Glutamatergic neuron (in vitro differentiated cells): ENCODE measurements at places on chromosomes 13 and 19. TPM values are rescaled to one million over a fixed set of nuclear protein-coding genes. Genes with fewer than 3 reads are reported as not detected.

DNA sequence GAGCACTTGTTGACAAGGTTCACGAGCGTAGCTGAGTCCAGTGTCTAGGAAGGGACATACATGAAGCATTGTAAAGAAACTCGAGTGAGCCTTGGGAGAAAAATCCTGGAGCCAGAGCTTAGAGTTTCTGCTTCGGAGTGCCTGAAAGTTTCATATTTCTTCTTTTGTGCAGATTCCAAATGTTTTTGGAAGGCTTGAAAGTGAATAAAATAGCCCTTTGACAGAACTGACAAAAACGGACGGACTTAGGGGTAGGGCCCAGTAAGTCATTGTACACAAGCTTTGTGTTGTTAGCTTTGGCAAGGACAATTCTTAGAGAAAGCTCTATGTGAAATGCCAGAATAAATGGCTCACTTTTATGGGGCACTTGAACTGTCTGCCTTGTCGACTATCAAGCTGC is 2.8 kb downstream of the RNF113B start:
- DNase-seq: no peak

DNA sequence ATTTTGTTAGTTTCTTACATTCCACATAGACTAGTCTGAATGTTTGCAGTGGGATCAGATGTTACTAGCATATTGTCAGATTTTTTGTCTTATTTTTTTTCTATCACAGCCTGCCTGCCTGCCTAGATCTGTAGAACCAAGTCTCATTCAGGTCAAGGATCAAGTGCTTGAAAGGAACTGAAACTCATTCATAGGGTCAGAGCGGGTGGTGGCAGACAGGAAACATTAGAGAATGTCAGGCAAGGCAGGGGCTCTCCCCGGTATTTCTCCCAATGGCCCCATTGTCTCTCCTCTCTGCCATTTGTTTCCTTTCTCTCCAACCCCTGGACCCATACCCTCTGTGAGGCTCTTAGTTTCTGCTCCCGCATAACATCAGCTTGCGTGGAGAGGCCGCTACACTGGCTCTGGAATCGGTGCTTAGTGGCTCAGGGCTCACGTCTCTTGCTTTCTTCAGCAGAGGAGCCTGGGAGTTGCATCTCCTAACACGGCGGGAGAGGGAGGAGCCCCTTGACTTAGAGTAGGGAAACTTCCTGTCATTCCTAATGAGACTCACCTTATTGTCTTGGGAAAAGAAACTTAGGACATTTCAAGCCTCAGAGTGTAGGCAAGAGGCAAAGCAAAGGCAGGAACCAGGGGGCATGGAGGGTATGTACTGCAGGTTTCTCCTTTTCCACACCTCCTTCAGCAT is 35.6 kb upstream of the SPATA13 start:
- no peak for DNase-seq

DNA sequence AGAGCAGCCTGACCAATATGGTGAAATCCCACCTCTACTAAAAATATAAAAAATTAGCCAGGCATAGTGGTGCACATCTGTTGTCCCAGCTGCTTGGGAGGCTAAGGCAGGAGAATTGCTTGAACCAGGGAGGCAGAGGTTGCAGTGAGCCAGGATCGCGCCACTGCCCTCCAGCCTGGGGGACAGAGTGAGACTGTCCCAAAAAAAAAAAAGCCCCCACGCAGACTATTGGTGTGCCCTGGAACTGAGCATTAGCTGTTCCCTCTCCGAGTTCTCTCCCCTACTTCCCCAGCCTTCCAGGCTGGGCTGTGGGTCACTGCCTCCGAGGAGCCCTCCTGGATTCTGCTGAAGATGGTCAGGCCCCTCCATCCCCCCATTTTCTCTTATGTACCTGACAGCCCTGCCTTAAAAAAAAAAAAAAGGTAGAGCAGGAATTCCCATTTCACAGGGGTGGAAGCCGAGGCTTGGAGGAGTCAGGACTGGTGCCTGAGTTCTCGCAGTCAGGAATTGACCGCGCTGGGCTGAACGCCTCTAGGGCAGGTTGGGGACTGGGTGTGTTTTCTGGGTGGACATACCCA is 1.9 kb downstream of the ADAT3 start:
- DNase-seq: no peak

DNA sequence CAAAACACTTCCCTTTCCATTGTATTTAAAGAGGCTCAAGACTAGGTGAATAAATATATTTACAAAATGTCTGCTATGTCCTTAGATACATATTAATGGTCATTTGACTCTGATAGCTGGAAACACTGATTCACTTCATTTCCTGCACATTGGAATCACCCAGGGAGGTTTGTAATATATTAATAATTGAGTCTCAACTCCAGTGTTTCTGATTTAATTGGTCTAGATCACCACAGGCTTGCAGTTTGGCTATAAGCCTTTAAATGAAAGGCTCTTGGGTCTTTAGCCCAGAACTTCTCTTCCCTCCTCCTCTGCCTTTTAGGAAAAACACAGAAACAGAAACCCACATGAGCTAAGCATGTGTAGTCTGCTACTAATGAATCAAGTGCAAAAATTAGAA is 378.0 kb downstream of the TBC1D4 start:
- no peak for DNase-seq

GRCh38 chr19:3275583-3276340 is 51.3 kb downstream of the CELF5 start:
- DNase-seq: peak; percentile 95

DNA sequence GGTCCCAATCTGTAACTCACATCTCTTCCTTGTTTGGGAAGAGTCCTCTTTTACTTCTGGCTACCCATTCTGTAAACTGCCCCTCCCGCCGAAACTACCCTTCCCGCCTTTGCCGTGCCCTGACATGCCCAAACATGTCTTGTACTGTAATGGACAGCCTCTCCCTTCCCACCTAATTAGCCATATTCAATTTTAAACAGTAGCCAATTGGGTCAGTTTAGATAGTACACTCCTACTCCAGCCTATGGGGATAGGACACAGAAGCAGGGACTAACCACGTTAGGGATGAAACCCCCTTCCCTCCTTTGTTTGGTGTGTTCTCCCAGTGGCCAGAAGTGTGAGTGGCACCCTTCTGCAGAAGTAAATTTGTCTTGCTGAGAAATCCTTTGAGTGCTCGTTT is 34.2 kb downstream of the SACS start:
- DNase-seq: no peak

DNA sequence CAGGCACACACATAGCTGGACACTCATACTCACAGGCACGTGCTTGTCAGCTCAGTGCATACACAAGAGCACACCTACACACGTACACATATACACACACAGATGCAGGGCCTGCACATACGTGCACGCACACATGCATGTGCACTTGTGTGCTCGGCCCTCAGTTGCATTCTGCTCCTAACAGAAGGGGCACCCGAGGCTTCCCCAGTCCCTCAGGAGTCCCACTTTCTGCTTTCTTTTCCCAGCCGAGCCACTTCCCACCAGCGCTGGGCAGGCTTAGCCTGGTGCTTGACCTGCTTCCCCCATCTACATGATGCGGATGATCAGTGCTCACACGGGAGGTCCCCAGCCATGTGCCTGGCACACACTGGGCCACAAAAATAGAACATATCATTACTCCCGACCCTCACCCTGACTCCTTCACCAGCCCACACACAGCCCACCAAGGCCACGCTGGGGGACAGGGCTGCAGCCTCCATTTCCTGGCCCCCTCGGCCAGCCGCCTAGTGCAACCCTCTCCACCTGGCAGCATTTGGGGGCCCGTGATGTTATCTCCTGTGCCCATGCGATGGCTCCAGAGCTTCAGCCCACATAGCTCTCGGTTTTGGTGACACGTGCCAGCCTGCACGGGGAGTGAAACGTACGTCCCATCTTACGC is 125.2 kb upstream of the SPACA7 start:
- DNase-seq: no peak

DNA sequence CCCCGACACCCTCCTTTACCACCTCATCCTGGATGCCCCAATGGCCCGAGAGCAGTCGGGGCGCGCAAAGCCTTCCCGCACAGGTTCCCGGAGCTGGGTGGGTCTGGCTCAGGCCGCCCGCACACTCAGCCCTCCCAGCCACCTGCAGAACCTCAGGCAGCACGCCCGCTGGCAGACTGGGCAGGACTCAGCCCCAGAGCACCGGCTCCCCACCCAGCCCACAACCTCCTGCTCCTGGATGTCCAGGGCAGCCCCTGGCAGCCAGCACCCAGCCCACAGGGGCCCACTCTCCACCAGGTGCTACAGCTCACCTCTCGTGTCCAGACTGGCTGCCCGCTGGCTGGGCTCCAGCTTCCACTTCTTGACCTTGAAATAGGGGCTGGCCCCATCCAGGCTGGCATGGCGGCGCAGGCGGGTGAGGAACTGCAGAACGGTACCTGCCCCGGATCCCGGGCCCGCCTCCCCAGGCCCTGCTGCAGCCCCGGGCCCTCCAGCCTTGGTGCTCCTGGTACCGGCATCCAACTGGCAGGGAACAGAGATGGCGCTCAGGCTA is 4.6 kb downstream of the CBARP start:
- no peak for DNase-seq

- no peak for DNase-seq
These were observed 8.7 kb upstream of the GALP start for GRCh38 chr19:56167064-56167578.

DNA sequence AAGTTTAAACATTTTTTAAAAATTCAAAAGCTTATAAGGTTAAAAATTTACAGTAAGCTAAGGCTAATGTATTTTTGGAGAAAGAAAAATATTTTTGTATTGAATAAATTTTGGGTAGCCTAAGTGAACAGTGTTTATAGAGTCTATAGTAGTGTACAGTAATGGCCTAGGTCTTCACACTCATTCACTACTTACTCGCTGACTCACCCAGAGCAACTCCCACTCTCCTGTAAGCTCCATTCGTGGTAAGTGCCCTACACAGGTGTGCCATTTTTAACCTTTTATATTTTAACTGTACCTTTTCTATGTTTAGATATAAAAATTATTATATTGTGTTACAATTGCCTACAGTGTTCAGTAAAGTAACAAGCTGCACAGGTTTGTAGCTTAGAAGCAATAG is 96.6 kb upstream of the FREM2 start:
- DNase-seq: no peak

DNA sequence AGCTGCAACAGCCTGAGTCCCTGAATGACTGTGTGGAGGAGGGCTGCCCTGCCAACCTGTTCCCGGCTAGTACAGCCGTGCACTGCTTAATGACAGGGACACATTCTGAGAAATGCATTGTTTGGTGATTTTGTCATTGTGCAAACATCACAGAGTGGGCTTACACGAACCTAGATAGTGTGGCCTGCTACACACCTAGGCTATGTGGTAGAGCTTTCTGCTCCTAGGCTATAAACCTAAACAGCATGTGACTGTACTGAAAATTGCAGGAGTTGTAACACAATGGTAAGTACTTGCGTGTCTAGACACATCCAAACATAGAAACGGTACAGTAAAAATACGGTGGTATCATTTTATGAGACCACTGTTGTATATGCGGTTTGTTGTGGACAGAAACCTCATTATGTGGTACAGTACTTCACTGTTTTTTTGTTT is 35.0 kb downstream of the VASP start:
- DNase-seq: no peak

The ZNF223 gene
- 7.6 TPM for total RNA-seq

The SERP2 gene
- total RNA-seq: 22.3 TPM

The ZNF177 gene
- 6.7 TPM for total RNA-seq

The ZNF415 gene
- total RNA-seq: 12.7 TPM
